ENCODE measurements at places on chromosomes 12 and 14.

DNA sequence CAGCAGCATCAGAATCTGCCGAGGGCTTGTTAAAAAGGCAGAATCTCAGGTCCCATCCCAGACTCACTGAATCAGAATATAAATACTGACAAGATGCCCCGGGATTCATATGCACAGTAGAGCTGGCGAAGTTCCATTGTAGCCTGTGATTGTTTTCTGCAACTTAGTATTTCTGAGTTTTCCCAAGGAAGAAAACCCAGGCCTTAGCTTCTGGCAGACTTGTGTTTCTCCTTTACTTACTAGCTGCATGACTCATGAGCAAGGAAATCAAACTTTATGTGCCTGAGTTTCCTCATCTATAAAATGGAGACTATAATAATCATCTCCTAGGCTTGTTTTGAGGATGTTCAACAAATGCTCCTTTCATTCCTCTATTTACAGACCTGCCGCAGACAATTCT is 278.5 kb upstream of the PLEKHG7 start:
- no peak for DNase-seq

DNA sequence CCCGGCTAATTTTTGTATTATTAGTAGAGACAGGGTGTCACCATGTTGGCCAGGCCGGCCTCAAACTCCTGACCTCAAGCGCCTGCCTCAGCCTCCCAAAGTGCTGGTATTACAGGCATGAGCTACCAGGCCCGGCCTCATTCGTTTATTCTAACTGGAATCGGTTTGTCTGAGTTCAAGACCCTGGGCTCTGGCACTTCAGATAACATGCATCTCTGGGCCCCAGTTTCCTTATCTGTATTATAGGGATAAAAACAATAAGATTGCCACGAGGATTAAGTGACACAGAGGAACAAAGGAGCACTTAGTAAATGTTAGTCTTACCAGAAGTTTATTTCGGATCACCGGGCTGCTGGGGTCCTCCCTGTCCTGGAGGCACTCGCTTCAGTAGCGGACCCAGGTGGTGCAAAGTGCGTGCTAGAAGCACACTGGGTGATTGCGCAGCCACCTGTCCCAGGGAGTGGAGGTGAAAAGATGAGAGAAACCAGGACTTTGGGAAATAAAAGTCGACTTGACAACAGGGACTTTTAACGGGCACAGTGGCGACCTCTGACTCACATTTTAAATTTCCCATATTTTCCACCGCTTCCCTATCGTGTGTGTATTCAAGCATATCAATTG is 37.5 kb downstream of the ACACB start:
- DNase-seq, result no peak

DNA sequence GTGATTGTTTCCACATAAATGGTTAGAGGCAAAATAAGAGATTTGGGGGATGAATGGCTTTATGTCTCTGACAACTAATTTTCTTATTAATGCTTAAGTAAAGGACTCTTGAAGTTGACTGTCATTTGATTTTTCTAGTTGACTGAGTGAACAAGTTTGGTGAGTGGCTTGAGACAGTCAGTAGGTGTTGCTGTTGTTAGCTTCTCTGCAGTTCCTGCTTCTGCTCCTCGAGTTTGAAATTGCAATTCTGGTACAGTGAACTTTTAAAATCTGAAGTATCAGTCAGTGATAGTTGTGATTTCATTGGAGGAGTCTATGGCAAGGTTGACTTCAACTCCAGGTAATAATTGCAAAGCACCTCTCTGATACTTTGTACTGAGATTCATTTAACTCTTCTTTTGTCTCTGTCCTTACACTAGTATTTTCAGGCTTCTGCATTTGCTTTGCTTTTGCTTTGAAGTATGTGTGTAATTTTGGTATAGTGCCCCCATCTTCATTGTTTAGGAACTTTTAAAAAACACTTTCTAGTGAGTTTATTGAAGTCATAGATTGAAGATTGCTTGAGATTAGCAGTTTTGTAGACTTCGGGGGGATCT is 415.5 kb downstream of the PCNX1 start:
- DNase-seq, result no peak

DNA sequence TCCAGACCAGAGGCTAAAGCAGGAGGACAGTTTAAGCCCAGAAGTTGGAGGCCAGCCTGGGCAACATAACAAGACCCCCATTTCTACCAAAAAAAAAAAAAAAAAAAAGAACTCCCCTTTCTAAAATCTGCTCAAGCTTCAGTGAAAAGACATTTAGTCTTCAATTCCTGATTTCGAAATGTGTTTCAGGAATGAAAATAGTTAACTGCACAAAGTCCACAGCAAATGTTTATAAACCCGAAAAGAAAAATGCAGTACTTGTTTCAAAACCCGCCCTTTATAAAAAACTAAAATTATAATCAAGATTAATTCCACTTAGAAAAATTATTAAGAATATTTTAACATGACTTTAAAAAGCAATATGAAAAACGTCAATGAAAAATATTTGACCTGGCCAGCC is 12.1 kb downstream of the ATXN2 start:
- no peak for DNase-seq

DNA sequence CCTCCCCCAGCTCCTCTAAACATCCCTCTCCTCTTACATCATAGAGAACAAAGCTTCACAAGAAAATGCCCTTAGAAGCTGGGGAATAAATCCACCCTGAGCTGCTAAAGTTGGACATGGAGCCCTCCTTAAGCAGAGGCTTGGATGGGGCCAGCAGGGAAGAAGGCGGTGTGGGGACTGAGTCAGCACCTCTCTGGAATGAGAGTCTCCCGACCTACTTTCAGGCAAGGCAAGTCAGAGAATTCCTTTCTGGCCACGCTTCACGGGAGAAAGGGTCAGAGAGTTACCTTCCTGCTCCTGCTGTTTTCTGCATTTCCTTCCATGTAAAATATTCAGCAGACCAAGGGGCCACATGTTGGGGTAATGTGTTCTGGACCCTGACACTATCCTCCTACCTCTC is 113.3 kb upstream of the PRB2 start:
- no peak for DNase-seq

DNA sequence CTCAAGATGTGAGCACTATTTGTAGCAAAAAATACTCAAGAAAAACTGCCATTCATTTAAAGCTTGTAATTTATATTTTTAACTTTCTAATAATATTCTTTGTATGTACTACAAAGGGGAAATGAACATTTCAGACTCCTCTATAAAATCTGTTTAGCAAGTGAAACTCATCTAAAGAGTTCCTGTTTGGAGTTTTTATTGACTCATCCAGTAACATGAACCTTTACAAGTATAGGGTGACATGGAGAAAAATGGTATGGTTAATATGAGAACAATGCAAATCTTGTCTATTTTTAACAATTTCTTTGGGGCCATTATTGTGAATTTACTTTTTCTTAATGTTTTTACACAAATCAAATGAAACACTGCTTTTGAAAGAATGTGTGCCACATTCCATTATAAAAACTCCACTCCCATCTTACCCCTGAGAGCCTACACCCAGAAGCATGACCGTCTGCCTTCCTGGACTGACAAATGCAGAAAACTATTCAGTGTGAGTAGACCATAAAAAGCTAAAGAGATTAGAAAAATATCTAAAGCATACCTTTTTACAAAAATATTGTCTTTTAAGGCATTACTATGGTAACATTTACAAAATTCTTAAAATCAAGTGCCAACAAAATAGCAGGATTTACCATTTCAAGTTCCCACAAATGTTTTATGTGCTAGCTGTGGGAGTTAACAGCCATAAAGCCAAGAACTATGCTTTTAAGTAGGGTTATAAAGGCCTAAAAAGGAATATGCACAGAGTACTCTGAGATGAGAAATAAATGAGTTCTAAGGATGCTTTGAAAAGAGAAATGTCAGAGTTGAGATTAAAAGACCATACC is 144.0 kb downstream of the ADAMTS20 start:
- DNase-seq, result no peak

DNA sequence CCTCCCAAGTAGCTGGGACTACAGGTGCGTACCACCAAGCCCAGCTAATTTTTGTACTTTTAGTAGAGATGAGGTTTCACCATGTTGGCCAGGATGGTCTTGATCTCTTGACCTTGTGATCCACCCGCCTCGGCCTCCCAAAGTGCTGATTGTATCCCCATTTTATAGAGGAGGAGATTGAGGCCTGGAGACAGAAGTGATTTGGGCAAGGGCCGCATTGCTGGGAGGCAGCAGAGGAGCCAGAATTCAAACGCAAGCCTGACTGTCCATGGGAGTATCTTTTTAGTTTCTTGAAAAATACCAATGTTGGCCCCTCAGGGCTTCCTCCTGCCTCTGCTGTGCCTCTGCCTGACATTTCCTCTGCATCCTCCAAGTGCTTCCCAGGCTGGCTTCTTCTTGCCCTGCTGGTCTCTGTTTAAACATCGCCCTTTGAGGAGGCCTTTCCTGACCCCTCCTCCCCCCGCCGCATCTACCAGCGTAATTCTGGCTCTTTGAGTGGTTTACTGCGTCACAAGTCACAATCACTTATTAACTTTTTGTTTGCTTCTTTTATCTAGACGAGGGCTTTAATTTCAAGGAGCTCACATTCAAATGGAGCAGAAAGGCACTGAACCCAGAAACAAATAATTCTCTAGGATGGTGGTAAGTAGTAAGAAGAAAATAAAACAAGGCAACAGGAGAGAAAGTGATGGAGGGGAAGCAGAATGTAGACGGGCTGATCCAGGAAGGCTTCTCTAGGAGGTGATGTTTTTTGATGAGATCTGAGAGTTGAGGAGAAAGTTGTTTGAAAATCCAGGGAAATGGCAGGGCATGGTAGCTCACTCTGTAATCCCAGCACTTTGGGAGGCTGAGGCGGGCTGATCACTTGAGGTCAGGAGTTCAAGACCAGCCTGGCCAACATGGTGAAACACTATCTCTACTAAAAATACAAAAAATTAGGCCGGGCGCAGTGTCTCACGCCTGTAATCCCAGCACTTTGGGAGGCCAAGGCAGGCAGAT is 91.0 kb upstream of the MED13L start:
- no peak for DNase-seq

DNA sequence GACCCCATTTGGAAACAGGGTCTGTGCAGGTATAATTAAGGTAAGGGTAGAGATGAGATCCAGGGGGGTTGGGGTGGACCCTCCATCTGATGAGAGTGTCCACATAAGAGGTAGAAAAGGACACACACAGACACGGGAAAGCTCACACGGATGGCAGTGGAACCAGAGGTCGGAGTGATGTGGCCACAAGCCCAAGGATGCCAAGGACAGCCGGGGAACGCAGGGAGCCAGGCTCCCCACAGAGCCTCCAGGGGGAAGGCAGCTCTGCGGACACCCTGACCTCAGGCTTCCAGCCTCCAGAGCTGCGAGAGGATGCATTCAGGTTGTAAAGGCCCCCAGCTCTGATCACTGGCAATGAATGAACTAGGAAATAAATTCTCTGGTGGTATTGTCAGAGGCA is 33.0 kb downstream of the RIMBP2 start:
- DNase-seq, result no peak

DNA sequence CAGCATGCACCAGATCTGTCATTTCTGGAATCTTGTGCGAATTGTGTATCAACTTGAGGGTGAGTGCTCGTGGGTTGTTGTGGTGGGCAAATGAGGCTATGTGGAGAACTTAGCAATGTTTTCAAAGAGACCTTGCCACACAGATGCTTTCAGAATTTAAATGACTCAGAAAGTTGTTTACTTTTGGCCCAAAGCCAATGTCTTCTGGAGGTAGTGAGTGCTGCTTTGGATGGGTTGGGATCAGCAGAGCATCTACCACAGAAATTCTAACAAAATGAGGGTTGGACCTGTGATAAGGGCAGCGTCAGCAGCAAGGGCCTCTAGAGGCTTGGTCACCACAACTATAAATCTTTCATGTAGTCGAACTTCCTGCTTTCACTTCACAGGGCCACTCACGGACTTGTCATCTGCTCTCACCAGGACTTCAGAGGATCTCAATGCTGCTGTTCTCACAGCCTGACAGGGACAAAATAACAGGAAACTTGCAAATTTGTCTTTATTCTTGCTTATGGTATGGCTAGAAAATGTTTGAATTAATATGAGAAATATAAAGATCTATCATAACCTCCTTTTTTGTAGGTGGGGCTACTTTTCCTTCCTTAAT is 111.4 kb downstream of the DACT1 start:
- DNase-seq, result no peak

DNA sequence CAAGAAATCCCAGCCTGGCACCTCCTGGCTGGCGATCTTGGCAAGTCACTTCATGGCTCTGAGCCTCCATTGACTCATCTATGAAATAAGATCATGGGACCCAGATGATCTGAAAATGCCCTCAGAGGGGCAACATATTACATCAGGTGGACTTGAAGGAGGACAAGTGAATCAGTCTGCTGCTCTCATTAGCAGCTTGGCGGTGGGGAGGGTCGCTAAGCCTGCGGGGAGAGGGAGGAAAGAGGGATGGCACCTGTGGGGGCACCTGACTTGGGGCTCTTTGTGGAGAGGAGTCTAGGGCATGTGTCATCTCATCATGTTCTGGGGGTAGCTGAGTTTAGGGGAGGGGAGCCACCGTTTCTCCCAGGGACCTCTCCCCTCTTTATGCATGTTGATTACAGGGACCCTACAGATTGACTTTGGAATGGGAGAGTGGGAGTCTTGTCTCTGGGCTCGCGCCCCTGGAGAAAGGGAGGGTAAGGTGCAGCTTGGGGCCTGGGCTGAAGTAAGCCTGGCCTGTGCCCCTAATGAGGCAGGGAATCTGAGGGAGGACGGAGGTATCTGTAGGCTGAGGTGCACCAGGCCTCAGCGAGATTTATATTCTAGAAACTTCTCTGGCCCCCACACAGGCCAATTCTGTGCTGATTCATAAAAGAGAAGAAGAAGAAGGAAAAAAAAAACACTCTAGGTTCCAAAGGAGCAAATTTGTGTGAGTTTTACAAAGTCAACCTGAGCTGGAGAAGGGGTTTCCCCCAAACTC is 29.3 kb upstream of the BATF start:
- DNase-seq, result no peak

- DNase-seq, result no peak
Measured at GRCh38 chr12:86903159-86903558, 647.0 kb upstream of the MGAT4C start.

DNA sequence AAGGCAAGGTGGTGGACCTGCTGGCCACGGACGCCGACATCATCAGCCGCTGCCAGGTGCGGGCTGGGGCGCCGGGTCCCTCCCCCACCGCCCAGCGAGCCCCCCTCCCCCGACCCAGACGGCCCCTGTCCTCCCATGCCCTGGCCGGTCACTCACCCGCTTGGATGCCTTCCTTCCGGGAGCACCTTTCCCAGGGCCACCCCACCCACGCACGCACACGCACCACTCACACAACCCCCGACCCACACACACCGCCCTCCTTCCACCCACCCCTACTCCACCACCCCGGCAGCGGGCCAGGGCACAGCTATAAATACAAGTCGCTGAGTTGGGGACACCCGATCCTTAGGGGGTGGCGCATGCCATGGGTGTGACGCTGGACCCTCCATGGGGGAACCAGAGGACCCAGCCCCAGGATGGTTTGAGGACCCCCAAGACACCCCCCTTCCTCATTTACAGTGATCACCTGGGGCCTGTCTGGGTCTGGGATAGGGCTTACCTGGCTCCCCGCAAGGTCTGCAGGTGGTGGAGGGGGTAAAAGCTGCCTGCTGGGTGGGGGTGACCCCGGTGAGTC is 465 bp downstream of the ADSS1 start:
- DNase-seq, result no peak

DNA sequence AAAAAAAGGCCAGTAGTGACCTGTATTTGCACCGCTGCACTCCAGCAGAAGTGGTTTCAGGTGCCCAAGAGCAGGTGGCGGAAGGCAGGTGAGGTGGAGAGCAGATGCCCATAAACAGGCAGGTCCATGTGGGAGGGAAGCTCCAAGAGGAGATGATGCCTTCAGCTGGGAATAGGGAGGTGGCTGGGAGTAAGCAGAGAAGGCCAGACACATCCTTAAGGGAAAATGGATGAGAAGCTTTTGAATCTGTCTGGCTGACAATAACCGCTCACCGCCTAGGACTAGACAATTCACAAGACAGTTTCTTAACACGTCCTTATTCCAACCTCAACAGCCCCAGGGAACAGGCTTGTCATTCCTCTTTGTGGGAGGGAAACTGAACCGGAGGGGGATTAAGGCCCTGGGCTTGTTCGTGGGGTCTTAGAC is 43.9 kb upstream of the PLEKHG6 start:
- DNase-seq, result no peak
